ENCODE measurements at places on chromosomes 13 and 19.

- no peak for DNase-seq
Observed at GRCh38 chr19:17865364-17866311, 5.9 kb downstream of the RPL18A start.

DNA sequence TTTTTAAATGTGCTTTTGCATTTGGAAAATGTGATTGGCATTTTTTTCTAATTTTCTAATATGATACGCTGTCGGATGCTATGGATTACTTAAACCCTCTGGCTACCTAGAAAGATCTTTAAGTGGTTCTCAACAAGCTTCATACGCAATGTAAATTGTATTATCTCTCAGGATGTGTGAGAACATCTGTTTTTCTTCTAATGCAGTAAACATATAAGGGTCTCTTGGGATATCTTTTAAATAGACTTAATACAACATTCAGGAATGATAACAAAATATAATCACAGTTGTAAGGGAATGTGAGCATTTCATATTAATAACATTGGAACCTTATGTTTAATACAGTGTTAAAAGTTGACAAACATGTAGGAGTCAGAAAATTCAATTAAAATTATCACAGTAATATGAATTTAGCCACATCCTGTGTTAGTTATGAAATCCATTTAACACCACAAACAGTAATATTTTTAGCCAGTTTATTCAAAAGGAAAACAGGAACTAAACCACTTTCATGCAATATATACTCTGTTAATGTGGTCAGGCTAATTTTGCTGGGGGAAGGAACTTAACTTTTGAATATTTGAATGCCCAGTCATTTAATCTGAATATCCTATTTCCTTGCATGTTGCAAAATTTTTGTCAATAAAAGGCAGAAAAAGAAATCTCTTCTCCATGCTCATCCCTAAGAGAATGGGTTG lies 15.0 kb upstream of the ALOX5AP start:
- DNase-seq = peak; percentile 48

DNA sequence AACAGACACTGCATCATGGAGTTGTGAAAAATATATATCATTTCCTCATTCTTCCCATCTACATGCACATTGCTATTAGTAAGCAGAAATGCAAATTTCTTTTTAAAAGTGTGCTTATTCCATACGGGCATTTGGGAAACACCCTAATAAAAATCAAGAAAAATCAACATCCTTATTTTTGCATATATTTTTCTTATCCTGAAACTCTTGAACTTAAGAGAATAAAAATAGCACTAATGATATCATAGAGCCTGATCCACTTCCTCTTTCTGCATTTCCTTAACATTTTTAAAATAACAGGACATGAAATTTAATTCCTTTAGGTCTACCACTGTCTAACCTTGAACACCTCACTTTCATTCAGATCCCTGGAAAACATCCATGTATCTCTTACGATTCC lies 123.3 kb downstream of the VWA8 start:
- DNase-seq = no peak

DNA sequence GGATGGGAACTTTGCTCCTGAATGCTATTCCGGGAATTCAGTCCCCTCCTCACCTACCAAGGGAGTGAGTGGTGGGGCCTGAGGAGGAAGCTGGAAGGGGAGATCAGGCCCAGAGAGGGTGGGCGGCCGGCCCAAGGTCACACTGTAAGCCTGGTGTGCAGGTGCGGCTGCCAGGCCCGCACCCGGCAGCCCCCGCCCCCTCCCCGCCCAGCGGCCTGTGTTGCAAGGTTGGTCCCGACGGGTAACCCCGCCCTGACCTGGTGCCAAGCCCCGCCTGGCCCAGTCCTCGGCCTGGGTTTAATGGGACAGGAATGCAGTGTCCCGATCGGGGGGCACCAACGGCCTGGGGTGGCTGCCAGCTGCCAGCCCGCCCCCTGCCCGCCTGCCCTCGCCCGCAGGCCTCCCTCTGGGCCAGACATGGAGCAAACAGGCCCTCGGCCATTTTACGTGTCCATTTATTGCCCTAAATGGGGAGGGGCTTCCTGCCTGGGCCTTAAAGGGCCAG lies 5.5 kb downstream of the ZBTB7A start:
- peak; percentile 78 for DNase-seq

DNA sequence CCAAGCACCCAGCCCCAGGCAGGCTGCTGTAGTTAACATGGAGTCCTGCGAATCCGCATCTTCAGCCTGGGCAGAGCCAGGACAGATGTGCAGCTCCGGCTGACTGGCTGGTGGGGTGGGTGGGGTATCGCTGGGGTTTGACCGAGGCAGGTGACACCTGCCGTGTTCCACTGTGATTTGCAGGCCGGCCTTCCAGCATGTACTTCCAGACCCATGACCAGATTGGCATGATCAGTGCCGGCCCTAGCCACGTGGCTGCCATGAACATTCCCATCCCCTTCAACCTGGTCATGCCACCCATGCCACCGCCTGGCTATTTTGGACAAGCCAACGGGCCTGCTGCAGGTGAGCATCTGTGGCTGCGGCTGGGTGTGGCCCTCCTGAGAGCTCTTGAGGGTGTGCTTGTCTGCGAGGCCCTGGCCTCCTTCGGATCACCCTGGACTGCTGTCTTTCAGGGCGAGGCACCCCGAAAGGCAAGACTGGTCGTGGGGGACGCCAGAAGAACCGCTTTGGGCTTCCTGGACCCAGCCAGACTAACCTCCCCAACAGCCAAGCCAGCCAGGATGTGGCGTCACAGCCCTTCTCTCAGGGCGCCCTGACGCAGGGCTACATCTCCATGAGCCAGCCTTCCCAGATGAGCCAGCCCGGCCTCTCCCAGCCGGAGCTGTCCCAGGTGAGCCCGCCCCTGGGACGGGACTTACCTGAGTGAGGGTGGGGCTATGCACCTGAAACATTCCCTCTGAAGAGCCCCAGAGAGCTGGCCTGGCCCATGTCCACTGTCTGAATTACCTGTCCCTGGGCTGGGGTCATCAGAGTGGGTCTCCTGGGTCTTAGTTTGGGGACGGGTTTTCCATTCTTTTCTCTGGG lies 30.6 kb downstream of the CERS1 start:
- DNase-seq = no peak

DNA sequence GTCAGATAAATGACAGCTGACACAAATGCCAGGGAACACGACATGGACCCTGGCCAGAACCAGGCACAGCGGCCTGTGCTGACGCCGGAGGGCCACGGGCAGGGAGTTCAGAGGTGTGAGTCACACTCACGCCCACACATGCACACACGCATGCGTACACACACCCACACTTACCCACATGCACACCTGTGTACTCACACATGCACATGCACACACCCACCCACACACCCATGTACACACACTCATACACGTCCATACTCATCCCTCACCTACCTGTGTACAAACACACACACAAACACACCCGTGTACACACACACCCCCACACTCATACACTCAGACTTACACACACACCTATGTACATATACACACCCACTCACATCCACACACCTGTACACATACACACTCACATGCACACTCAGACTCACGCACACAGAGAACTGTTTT lies 40.4 kb downstream of the MLLT1 start:
- DNase-seq = peak; percentile 31

DNA sequence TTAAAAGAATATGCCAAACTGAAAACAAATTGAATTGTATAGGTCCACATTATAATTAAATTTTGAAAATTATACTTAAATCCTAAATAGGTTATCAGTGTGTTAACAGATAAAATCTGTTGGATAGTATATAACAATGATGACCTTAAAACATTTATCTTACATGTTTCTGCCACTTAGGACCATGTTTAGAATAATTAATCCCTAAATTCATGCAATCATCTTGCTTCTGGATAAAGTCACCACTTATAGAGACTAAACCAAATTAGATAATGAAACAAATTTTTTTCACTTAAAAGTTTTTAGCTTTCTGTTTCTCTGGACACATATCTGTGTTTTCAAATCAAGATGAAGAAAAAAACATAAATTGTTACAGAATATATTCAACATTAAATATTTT lies 511.7 kb upstream of the MIR17HG start:
- DNase-seq = no peak

GRCh38 chr19:344625-345319 lies at the start of gene MIER2:
TSS of gene MIER2 (minus strand) at chr19:344796. CDS start at chr19:344782, 14 bp downstream.
- peak; percentile 68 for DNase-seq

GRCh38 chr13:45276913-45277312 lies 64.1 kb downstream of the TPT1 start:
- DNase-seq = no peak

GRCh38 chr13:113820813-113821651 lies 42.8 kb downstream of the GAS6 start:
- peak; percentile 99 for DNase-seq

GRCh38 chr13:100159584-100159983 lies 70.7 kb downstream of the PCCA start:
- DNase-seq = no peak

- DNase-seq = peak; percentile 71
Observed at GRCh38 chr13:35470671-35471661, 5.5 kb downstream of the MAB21L1 start.

- no peak for DNase-seq
Observed at GRCh38 chr19:46660008-46660517, 919 bp downstream of the DACT3 start.

- DNase-seq = no peak
Observed at GRCh38 chr19:35856546-35857149, at the start of gene KIRREL2. TSS of gene KIRREL2 (plus strand) at chr19:35856911. CDS start at chr19:35857120, 209 bp downstream.

DNA sequence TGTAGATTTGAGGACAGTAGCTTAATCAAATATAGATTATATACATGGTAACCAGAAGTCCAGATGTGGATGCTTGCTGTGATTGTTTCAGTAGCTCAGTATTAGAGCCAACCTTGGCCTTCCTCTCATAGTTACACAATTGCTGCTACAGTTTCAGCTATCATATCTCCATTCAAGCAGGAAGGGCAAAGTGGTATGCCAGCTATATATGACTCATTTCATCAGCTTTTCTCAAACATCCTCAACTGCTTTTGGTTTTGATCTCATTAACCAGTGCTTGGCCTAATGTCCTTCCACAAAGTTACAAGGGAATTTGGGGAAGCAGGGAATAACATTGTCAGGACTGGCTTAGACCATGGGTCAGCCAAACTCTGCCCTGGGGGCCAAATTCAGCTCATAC lies 73.0 kb upstream of the MAB21L1 start:
- peak; percentile 86 for DNase-seq

GRCh38 chr13:34620074-34620850 lies 321.8 kb upstream of the NBEA start:
- DNase-seq = no peak

DNA sequence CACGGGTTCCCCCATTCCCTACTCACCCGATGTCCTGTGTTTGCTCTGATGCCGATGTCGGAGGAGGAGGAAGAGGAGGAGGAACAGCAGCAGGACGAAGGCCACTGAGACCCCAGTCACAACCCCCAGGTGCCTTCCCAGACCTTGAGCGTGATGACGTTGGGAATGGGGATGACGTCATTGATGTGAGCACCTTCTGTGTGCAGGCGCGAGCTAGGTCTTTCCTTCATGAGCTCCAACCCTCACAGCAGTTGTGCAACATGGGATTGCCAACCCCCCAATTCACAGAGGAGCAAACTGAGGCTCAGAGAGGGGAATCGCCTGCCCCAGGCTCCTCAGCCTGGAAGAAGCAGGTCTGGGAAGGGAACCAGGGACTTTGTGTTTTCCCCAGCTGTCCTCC lies 4.2 kb downstream of the LILRB5 start:
- no peak for DNase-seq

- DNase-seq = no peak
Observed at GRCh38 chr13:30867089-30867669, 38.9 kb upstream of the MEDAG start.

- no peak for DNase-seq
Observed at GRCh38 chr19:44512326-44513298, 12.3 kb upstream of the ZNF180 start.

DNA sequence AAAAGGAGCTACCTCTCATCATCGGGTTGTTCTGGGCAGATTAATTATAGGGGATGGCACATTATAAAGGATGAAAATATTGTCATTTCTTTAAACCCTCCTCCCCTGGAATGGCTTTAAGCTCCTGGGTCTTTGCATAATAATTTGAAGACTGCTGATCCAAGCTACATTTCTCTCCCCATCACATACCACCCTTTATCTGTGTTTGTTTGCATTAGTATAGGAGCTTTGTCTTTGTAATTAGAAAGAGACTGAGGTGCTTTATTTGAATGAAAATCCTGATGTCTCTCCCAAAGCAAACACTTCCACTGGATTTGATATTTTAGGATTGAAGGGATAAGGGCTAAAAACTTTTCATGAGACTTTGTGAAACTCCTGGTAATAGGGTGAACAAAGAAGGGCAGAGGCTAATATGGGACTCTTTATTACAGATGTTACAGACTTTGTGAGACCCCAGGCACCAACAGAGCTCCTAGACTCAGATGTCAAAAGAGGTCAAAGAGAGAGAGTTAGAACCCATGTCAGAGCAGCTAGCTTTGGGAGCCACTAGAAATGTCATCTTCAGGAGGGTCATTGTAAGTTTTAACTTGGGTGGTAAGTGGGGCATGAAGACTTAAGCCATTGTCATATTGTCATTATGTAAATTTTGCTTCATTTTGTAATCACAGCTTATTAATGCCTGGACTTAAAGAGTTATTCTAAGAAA lies 75.3 kb upstream of the RXFP2 start:
- DNase-seq = no peak

DNA sequence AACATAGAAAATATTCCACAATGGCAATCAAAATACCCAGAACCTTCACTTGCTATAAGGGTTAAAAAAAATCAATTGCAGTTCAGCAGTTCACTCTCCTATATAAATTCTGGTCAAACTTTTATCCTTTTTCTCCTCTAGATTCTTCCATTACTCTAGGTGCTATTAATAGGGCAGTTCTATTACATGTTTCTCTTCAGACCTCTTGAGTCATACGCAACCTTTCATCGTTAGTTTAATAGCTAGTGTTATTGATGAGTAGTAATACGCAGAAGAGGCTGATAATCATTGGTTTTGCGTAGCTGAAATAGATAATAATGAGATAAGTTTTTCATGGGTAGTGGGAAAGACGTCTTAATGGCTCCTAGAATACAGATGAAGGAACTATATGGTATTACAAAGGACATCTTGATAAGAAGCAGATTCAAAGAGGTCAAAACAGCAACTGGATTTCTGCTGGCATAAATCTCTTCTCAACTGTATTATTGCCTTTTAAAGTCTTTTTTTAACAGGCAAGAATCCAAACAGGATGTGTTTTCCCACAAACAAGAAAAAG lies 118.3 kb upstream of the STARD13 start:
- no peak for DNase-seq

DNA sequence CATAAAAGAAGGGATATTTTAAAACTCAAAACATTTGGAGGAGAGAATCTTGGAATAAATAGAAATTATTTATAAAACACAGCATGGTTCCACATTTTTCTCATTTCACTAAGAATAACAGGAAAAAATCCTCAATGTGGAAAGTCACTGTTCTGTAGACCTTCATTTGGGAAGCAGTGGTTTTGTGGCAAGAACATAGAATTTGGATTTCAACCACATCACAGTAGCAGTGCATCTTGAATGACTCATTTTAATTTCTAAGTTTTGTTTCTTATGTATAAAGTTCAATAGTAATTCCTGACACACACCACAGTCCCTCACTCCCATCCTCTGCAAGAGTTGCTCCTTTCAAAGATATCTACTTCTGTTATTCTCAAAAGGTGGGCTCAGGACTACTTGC lies 264.0 kb downstream of the ENOX1 start:
- DNase-seq = peak; percentile 56

GRCh38 chr13:22126433-22127021 lies 455.7 kb downstream of the FGF9 start:
- DNase-seq = no peak
